ENCODE measurements at places on chromosomes 7 and 10.

DNA sequence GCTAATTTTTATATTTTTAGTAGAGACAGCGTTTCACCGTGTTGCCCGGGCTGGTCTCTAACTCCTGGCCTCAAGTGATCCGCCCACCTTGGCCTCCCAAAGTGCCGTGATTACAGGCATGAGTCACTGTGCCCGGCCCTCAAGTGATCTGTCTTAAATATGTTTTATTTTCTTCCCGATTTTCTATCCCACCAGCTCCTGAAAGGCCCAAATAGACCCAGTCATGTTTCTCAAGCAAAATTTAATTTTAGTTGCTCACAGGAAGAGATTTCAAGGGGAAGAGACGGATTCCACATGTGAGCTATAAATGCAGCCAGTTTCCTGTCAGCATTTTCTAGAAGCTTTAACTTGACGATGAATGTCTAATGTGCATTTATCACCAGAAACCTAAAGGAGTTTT is 12.0 kb downstream of the DENND10 start:
- no peak for DNase-seq

DNA sequence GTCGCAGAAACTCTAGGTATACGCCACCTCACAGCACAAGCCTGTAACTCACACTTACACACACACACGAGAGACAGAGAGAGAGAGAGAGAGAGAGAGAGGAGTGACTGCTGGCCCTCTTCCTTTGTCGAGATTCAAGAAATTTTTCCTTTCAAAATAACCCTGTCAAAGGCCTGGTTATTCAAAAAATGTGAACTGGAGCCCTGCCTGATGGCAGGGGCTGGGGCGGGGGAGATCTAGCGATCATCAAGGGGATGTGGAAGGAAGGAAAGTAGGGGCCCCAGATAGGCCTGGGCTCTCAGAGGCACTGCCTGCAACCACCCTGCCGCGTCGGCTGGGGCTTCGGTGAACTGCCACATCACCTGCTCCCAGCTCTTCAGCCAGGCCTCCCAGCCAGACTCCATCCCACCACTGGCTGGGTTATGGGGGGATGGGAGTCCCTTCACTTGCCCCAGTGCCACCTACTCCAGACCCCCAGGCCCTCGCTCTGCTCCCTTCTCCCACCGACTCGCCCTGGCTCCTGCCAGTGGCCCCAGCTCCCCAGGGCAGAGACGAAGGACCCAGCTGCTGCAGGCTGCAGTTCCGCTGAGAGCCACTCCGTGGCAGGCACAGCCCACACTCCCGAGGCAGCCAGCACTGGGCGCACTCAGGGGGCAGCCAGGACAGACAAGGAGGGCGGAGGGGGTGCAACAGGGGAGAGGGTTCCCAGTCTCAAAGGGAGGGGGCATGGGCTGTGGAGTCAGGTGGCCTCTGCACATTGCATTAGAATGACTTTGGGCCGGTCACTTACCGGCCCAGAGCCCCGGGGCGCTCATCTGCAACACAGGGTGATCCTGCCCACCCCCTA is 15.3 kb downstream of the KCNH2 start:
- peak; percentile 43 for DNase-seq

GRCh38 chr7:12765431-12766100 is 78.1 kb downstream of the ARL4A start:
- no peak for DNase-seq

GRCh38 chr7:159031135-159031701 is 113.4 kb downstream of the VIPR2 start:
- no peak for DNase-seq

DNA sequence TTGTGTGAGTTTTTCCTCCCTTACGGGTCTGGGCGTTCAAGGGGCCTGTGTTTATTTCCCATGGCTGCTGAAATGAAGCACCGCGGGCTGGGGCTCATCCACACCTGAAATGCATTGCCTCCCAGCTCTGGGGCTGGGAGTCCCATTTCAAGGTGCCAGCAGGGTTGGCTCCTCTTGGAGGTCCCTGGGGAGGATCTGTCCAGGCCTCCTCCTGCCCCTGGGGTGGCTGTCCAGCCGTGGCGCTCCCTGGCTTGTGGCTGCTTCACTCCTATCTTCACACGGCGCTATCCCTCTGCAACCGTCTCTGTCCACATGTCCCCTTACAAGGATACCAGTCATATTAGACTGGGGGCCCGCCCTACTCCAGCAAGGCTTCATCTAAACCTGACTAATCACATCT is 41.1 kb upstream of the CNPY1 start:
- DNase-seq = no peak

DNA sequence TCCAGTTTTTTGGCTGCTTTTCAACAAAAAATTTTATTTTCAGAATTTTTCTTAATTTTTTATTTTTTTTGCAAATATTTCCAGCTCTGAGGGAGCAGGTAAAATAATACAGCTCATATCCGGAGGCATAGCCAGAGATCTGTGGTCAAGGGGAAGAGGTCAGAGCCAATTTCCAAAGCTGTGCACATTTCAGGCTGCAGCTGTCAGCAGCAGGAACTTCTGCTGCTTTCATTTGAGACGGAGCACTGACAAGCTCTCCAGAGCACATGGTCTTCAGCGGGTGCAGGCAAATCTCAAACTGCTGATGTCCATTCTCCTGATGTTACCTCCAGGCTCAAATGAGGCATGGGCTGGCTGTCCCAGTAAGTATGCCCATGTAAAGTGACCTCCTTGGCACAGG is 31.1 kb downstream of the SLC26A4 start:
- no peak for DNase-seq

DNA sequence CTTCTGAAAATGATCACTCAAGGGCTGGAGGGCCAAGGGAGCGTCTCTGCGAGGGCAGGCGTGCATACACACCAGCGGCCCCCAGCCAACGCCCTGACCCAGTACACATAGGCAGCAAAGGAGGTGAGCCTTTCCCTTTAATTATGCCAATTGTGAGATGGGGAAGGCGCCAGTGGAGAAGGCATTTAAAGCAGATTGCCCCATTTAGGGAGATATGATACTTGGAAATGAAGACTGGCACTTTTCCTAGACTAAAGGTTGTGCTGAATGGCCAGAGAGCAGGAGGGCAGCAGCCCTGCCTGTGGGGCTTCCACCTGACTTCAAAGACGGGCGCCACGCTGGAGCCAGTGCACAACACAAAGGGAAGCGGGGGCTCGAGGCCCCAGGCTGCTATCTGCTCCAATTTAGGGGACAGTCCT is 24.1 kb downstream of the HIPK2 start:
- no peak for DNase-seq

- no peak for DNase-seq
These were observed 80.1 kb upstream of the EMX2 start for GRCh38 chr10:117462424-117462792.
